ENCODE measurements at places on chromosomes 11 and 22.

- no peaks in the 10 kb centered on the region for H3K36me3 ChIP-seq
- H3K4me3 ChIP-seq, result no peak overlapping the region
- no peak overlapping the region for H3K27ac ChIP-seq
- no peak for DNase-seq
- peaks cover 2% of the 10 kb centered on the region for H3K4me1 ChIP-seq
Observed at GRCh38 chr22:44128958-44129618, 51.6 kb upstream of the PARVG start.

DNA sequence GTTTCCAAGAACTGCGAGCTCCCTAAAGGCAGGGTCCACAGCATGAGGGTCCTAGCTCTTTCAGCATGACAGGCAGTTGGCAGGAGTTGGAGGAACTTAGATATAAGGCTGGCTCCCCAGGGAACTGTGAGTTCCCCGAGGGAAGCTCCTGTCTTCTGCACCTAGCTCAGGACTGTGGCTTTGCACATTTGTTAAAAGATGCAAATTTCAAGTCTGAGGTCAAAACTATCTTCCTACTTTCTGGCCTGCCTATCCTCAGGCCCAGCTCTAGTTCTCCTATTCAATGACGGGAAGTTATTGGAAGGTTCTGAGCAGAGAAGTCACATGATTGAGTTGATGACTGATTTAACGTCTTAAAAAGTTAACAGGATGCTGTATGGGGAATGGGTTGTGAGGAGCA lies 11.7 kb upstream of the UCP3 start:
- no peak overlapping the region for H3K27ac ChIP-seq
- H3K4me1 ChIP-seq, result peaks cover 2% of the 10 kb centered on the region
- H3K4me3 ChIP-seq, result no peak overlapping the region
- H3K27me3 ChIP-seq, result no peaks in the 10 kb centered on the region
- peaks cover 12% of the 10 kb centered on the region for H3K36me3 ChIP-seq

DNA sequence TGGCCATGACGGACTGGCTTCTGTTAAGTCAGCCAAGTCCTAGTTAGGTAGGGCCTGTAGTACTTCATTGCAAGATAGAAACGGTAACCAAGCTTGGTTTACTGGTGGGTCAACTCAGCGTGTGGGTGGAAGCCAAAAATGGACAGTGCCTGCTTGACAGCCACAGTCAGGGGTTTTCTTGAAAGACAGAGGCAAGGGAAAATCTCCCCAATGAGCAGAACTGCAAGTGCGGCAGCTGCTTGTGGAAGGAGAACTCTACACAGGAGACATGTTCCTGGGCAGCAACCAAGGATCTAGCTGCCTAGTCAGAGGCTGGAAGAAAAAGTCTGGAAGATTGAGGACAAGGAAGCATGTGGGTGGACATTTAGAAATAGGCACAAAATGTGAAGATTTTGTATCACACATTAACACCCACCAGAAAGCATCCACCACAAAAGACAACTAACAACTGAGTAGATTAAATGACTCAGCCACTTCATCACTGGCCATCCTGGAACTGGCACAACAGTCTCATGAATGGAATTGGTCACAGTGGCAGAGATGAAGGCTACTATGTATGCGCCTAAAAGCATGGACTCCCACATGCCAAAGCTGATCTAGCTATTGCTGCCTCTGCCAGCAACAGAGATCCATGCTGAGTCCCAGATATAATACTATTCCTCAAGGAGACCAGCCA lies 40.9 kb upstream of the SCUBE2 start:
- H3K36me3 ChIP-seq, result no peaks in the 10 kb centered on the region
- H3K4me1 ChIP-seq, result no peaks in the 10 kb centered on the region
- no peak overlapping the region for H3K4me3 ChIP-seq

- no peaks in the 10 kb centered on the region for H3K27me3 ChIP-seq
- H3K27ac ChIP-seq, result no peak overlapping the region
- H3K4me3 ChIP-seq, result no peak overlapping the region
- DNase-seq, result no peak
Observed at GRCh38 chr11:121762820-121763219, 310.1 kb upstream of the SORL1-AS1 start.

DNA sequence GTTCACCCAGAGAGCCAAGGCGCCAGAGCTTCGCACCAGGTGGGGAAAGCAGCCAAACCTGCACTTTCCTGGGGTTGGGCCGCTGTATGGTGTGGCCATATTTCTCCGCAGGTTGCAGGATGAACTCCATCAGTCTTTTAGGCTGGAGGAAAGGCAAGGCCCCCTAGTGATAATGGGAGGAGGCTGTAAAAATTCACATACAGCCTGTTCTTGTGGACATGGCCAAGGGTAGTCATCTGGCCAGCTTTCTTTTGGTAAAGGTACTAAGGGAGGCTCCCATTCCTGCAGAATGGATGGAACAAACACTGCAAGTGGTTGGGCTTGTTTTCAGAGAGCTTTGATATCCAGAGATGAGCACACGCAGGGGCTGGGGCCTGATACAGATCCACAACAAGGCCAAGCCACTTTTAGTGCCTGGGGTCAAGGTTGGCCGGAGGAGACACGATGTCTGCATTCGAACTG lies 29.6 kb downstream of the C22orf31 start:
- H3K36me3 ChIP-seq, result no peaks in the 10 kb centered on the region
- peaks cover 5% of the 10 kb centered on the region for H3K27me3 ChIP-seq
- no peak overlapping the region for H3K27ac ChIP-seq

GRCh38 chr11:13440100-13440855 lies 22.7 kb downstream of the BTBD10 start:
- no peaks in the 10 kb centered on the region for H3K27me3 ChIP-seq
- H3K36me3 ChIP-seq, result no peaks in the 10 kb centered on the region
- no peak overlapping the region for H3K27ac ChIP-seq
- no peaks in the 10 kb centered on the region for H3K4me1 ChIP-seq
- DNase-seq, result no peak

DNA sequence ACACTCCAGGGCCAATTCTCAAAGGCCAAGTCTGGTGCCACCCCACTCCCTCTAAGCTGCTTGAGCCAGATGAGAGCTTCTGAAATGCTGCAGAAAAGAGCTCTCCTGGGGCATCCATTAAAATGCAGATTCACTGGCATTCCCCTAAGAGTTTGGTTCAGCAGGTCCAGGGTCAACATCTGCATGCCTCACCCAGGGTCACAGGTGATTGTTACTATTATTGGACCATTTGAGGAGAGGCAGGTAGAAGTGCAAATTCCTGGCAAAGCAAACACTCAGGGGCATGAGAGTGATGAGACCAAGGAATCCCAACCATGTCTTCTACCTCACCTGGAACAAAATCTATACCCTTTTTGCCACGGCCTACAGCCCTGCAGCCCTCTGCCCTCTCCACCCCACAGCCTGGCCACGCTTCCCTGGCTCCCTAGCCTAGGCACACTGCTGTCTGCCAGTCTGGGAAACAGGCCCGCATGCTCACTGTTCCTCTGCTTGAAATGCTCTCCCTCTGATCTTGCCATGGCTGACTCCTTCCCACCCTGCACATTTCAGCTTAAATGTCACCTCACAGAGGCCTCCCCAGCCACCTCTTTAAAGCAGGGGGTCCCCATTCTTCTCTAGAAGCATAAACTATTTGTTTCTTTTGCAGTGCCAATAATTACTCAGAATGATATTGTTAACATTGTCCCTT lies 4.4 kb upstream of the P2RX6 start:
- no peaks in the 10 kb centered on the region for H3K36me3 ChIP-seq
- no peak overlapping the region for H3K4me3 ChIP-seq
- DNase-seq, result no peak
- peaks cover 21% of the 10 kb centered on the region for H3K4me1 ChIP-seq
- H3K27ac ChIP-seq, result no peak overlapping the region

- H3K36me3 ChIP-seq, result no peaks in the 10 kb centered on the region
- H3K4me1 ChIP-seq, result peaks cover 24% of the 10 kb centered on the region
- H3K27me3 ChIP-seq, result no peaks in the 10 kb centered on the region
- no peak for DNase-seq
Observed at GRCh38 chr22:41092847-41093411, 537 bp downstream of the EP300 start.

- H3K4me1 ChIP-seq, result no peaks in the 10 kb centered on the region
Observed at GRCh38 chr22:29216011-29216872, 10.5 kb downstream of the EMID1 start.

DNA sequence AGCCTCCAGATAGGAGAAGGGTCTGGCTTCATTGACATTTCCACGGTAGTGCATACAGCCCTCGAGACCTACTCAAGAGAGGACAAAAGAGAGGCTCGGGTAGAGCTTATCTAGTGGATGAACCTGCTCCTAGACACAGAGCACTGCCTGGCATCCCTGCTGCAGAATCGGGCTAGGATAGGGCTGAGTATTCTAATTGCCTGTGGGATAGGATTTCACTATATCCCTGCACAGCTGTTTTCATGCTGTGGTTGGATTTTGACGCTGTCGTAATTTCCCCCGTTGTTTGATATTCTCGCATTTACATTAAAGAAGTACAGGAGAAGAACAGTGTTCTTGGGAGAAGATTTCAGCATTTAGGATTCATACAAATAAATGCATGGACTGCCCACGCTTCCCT lies 107.8 kb downstream of the KIRREL3 start:
- no peaks in the 10 kb centered on the region for H3K36me3 ChIP-seq
- H3K4me3 ChIP-seq, result no peak overlapping the region
- DNase-seq, result no peak
- H3K27me3 ChIP-seq, result no peaks in the 10 kb centered on the region
- no peaks in the 10 kb centered on the region for H3K4me1 ChIP-seq

- peak overlapping the region; percentile 2 for H3K4me3 ChIP-seq
- DNase-seq, result no peak
- H3K27me3 ChIP-seq, result no peaks in the 10 kb centered on the region
- peak overlapping the region; percentile 24 for H3K27ac ChIP-seq
- H3K4me1 ChIP-seq, result peaks cover 27% of the 10 kb centered on the region
Observed at GRCh38 chr22:35308480-35309021, 8.9 kb downstream of the TOM1 start.

- H3K36me3 ChIP-seq, result peaks cover 51% of the 10 kb centered on the region
Observed at GRCh38 chr11:111843661-111844060, 27.7 kb downstream of the ALG9 start.

DNA sequence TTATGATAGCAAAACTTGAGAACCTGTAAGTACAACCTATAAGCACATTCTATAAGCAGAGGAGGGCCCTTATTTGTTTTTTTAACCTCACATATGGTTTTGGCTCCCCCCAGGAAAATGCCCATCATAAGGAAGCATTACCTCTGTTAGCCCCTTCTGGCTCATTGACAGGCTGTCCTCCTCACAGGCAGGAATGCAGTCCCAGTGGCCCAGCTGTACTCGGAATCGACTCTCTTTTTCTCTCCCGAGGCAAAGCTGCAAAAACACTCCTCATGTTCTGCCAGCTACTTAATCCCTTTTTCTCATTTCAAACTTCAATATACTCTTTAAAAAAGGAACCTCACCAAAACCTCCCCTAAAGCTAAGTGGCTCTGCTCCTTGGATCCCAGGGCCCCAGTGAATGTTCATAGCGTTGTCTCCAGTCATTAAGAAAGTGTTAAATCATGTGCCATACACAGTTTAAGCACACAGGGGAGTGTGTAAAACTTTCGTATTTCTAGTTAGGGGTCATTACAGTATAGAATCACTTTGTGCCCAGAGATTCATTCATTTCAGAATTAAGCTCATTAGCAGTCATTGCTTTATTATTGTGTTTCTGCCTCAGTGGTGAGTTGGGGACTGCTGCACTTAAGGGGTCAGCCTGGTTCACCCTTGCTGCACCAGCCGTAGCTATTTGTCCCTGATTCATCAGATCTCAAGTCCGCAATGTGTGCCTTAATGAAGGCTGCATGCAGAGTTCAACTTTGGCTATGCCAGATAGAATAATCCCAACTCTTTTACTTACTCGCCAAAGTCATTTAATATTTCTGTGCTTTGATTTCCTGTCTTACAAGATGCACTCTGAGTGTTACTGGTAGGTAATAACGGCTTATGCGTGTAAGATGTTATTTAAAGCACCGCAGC lies 57.6 kb downstream of the JRKL start:
- H3K27ac ChIP-seq, result no peak overlapping the region
- H3K36me3 ChIP-seq, result no peaks in the 10 kb centered on the region
- peaks cover 2% of the 10 kb centered on the region for H3K27me3 ChIP-seq
- DNase-seq, result no peak

DNA sequence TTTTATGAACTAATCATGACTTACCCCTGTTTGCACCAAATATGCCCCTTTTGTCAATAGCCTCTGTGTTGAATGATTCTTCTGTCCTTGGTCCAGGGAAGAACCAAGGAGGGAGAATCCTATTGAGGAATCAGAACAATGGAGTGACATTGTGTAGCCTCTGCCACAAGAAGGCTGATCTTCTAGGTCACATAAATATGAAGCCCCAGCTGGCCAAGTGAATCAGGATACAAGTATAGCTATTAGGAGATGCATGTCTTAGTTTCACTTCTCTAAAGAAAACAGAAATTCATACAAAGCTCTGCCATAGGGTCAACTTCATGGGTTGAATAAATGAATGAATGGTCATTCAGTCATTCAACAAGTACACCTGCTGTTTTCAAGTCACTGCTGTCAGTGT lies 118.2 kb upstream of the BLID start:
- no peaks in the 10 kb centered on the region for H3K4me1 ChIP-seq
- H3K4me3 ChIP-seq, result no peak overlapping the region
- H3K36me3 ChIP-seq, result no peaks in the 10 kb centered on the region
- no peaks in the 10 kb centered on the region for H3K27me3 ChIP-seq
- H3K27ac ChIP-seq, result no peak overlapping the region

- H3K4me3 ChIP-seq, result no peak overlapping the region
- H3K27ac ChIP-seq, result no peak overlapping the region
- H3K4me1 ChIP-seq, result no peaks in the 10 kb centered on the region
- no peaks in the 10 kb centered on the region for H3K36me3 ChIP-seq
- H3K27me3 ChIP-seq, result peaks cover 5% of the 10 kb centered on the region
Observed at GRCh38 chr11:13760115-13760514, 91.6 kb downstream of the FAR1 start.

GRCh38 chr11:67120881-67121710 lies 2.0 kb downstream of the KDM2A start:
- peaks cover 4% of the 10 kb centered on the region for H3K36me3 ChIP-seq
- no peaks in the 10 kb centered on the region for H3K27me3 ChIP-seq
- peak overlapping the region; percentile 83 for H3K4me3 ChIP-seq
- peak overlapping the region; percentile 61 for H3K27ac ChIP-seq

- H3K27ac ChIP-seq, result no peak overlapping the region
- H3K36me3 ChIP-seq, result no peaks in the 10 kb centered on the region
- H3K4me3 ChIP-seq, result no peak overlapping the region
- no peaks in the 10 kb centered on the region for H3K4me1 ChIP-seq
- no peak for DNase-seq
Observed at GRCh38 chr11:27089746-27090145, 49.1 kb downstream of the BBOX1 start.

DNA sequence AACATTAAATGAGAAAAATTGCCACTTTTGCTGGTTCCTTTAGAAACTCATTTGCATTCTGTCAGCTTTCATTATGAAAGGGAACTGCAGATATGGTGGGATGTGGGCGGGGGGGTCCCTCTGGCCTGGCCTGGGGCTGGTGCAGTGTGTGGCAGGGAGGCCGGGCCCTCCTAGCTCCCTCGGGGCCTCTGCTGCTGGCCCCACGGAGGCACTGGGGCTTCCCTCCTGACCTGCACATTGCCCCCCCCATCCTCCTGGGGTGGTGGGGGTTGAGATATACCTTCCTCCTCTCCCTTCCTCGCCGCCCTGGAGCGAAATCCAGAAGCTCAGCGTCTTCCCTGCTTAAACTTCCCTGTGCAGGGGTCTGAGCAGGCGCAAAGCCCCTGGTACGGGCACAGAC lies 1005.9 kb downstream of the BRD1 start:
- peaks cover 40% of the 10 kb centered on the region for H3K27me3 ChIP-seq
- H3K36me3 ChIP-seq, result no peaks in the 10 kb centered on the region
- H3K4me1 ChIP-seq, result no peaks in the 10 kb centered on the region
- DNase-seq, result no peak
- no peak overlapping the region for H3K27ac ChIP-seq
- H3K4me3 ChIP-seq, result no peak overlapping the region
